Muscle of leg (tissue), 16 donors: ENCODE measurements at places on chromosomes 2 and 18. TPM values are rescaled to one million over a fixed set of nuclear protein-coding genes. Genes with fewer than 3 reads are reported as not detected.

GRCh38 chr2:36458106-36458505, 102.5 kb downstream of the CRIM1 start:
- no peak for DNase-seq

- peak; percentile 52 for DNase-seq
These were observed 1029.1 kb upstream of the KLHL29 start for GRCh38 chr2:22355816-22356433.

DNA sequence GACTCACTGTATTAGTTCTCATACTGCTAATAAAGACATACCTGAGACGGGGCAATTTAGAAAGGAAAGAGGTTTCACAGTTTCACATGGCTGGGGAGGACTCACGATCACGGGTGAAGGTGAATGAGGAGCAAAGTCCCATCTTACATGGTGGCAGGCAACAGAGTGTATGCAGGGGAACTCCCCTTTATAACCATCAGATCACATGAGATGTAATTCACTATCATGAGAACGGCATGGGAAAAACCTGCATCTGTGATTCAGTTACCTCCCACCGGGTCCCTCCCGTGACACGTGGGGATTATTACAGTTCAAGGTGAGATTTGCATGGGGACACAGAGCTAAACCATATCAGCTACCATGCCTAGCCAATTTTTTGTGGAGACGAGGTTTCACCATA, 168.2 kb downstream of the NEDD4L start:
- no peak for DNase-seq

- DNase-seq, result no peak
These were observed 125.0 kb downstream of the XRCC5 start for GRCh38 chr2:216234106-216234505.

GRCh38 chr2:170819680-170820664, 3.3 kb downstream of the GAD1 start:
- no peak for DNase-seq

- peak; percentile 19 for DNase-seq
These were observed 72.7 kb upstream of the MGAT5 start for GRCh38 chr2:134181219-134181618.

Gene IL36B
- not detected for polyA plus RNA-seq

Gene LRRC30
- 7.0 TPM for polyA plus RNA-seq

Gene DYNAP
- polyA plus RNA-seq, result not detected

Gene DTYMK
- 31.8 TPM for polyA plus RNA-seq

Gene CBLN2
- 0.55 TPM for polyA plus RNA-seq

Gene KCNIP3
- 8.9 TPM for polyA plus RNA-seq
